ENCODE measurements at places on chromosomes 6 and 20.
A peak's percentile ranks its signal among the peaks of the same experiment; 100 is the strongest.

DNA sequence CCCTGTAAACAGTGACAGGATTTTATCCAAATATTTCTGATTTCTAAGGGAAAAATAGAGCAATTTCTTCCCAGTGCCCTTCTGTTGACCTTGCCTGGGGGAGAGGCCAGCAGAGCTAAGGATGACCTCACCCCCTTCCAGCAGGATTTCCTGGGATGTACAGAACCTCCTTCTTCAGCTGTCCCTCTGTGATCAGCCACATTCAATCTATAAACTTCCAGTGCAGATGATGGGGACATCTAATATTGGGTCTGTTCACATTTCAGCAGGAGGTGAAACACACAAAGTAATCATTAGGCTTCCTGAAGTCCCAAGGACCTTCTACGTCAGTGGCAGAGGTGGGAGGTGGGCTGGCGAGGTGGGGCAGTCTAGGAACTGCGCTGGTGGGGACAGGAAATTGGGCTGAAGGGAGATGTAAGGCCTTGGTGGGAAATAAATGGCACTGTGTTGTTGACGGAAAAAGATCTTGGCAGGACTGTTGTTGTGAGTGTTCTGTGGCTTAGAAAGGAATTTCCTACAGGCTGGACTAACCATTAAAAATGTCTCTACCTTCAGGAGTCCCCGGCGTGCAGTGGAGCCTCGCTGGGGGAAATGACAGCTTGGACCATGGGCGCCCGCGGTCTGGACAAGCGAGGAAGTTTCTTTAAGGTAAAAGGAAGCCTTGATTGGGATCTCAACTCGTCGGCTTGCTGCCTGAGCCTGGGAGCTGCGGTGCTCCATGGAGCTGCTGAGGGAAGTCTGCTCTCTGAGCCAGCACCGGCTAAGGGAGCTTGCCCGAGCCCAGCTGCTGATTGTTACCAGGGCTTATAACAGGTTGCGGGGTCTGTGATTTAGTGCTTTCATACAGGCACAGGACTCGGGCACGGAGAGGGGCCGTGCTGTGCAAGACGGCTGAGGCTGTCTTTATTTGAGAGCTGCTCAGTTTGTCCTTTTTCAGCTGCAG is 127.9 kb upstream of the NAA20 start:
- DNase-seq, result no peak

GRCh38 chr6:82371799-82372546 is 8.4 kb downstream of the TPBG start:
- no peak for DNase-seq

DNA sequence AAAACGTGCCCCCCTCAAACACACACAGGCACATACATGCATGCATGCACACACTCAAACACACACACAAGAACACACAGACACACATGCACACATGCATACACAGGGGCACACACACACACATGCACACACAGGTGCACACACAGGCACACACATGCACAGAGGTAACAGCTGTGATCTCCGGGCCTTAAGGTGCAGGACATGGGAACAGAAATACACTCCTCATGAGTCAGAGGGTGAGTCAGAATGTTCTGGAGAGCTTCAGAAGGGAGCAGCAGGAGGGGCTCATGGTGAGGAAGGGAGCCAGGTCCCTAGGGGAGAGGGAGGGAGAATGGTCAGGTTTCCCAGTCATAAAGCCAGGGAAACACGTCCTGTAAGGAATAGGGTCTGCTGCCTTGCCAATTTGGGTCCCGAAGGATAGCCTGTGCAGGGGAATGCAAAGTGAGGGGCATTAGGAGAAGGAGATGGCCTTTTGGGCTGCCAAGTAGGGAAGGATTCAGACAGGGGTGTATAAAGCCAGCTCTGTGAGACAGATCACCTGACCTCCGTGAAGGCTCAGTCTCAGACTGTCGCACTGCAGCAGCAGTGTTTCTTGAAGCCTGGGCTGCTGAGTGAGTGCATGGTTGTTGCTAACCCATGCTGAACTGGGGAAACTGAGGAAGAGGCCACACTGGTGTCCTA is 123.9 kb downstream of the MAFB start:
- DNase-seq, result no peak

DNA sequence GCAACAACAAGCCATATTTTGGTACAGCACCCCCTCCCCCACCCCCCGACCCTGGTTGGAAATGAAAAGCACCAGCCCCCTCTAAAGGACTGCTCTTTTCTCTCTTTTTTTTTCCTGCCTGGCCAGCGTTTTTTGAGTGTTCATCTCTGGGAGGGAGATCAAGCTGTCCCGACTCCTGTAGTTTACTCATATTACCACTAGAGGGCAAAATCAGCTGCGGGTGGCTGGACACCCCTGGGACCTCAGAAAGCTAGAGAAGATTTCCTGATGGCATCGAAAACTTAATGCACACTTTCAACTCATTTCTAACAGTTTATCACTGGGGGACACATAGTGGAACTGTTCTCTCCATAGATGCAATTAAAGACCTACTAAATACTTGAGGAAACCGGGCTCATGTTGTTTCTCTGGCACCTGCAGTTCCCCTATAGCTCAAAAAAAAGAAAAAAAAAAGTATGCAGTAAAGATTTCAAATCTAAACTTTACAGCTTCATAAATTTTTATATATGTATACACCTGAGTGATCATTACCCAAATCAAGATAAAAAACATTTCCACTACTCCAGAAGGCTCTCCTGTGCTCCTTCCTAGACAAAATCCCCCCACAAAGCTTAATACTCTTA is 24.4 kb downstream of the CNBD2 start:
- DNase-seq, result peak; percentile 81

DNA sequence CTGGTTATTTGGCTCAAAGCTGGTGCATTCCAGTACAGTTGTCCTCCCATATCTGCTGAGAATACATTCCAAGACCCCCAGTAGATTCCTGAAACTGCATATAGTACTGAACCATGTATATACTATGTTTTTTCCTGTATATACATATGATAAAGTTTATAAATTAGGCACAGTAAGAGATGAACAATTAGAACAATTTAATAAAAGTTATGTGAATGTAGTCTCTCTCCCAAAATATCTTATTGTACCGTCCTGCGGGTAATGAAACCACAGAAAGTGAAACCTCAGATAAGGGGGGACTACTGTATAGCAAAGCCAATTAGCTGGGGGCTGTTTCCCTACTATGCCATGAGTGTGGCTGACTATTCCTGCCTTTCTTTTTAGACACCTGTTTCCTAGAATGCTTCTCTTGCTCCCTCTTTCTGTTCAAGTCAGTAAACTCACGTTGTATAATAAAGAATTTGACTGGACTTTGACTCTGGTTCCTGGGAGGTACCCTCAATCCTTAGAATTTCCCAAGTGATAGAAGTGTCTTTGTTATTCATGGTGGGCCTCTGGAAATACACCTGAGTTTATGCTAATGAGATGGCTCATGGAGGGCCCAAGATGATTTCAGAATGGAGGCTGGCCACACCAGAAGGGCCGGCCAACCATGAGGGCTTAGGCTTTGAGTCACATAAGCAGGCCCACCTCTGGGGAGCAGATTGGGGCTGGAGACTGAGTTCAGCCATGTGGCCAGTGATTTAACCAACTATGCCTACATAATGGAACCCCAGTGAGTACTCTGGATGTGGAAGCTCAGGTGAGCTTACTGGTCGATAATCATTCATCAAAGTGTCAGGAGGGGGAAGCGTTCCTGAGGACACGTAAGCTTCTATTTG is 689 bp upstream of the BLOC1S5 start:
- DNase-seq, result no peak

GRCh38 chr20:11001764-11002540 is 328.2 kb upstream of the JAG1 start:
- no peak for DNase-seq

GRCh38 chr6:166221040-166221439 is 53.4 kb upstream of the TBXT start:
- DNase-seq, result no peak

- no peak for DNase-seq
Observed at GRCh38 chr6:10384610-10385523, 30.0 kb downstream of the TFAP2A start.

DNA sequence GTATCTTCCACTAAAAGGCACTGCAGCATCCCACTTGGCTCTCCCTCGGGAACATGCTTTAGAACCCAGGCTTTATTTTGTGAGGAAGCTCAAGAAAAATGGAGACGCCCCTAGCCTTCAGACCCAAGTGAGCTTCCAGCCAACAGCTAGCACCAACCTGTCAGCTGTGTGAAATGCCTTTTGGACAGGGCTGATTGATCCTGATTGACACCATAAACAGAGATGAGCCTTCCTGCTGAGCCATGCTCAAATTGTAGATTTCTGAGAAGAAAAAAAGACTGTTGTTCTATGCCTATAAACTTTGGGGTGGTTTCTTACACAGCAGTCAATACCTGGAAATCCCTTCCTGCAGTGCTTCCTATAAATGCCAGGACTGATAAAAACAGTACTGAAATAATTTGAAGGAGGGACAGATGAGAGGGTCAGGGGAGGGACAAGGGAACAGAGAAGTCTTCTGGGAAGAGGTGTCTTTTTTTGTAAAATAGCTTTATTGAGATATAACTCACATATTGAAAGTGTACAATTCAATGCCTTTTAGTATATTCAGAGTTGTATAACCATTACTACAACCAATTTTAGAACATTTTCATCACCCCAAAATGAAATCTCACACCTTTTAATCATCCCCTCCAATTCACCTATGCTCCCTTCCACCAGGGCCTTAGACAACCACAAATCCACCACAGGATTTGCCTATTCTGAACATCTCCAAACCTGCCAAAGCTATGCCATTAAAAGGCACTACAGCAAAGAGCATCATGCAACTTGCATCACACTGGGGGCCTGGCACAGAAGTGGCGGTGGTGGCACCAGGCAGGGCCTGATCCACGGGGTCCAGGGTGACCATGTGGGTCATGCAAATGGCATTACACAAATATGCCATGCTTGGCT is 2.7 kb upstream of the STK4 start:
- no peak for DNase-seq

DNA sequence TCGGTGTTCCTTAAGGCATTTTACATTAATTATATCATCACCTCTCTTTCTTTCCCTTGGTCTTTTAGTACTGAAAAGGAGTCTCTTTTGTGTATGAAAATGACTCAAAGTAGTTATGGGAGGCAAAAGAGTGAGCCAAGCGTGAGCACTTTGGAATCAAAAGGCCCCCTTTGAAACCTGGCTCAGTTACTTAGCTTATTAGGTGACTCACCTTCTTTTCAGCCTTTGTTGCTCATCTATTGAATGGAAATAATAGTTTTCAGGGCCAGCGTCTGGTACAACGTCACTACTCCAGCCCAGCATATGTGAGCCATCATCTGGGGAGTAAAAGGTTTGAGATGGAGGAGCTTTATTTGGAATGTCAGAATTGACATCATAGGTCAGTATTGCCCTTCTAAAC is 147.4 kb upstream of the SCGN start:
- no peak for DNase-seq

DNA sequence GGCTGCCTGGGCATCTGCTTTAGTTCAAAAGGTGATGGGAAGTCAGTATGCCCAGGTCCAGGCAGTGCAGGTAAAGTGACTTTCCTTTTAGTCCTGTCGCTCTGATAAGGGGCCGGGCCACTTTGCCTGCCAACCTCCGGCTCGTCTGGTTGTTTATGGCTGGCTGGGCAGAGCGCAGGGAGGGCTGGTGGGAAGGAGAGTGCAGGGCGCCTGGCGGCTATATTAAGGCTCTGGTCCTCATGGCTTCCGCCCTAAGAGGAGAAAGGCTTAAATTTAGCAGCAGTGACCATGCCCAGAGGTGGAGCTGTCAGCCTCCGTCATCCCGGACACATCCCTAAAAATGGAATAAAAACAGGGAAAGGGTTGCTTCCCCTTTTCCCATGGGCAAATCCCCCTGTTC is 14.6 kb downstream of the GATA5 start:
- no peak for DNase-seq

- no peak for DNase-seq
Observed at GRCh38 chr6:6697620-6698019, 109.1 kb downstream of the LY86 start.

DNA sequence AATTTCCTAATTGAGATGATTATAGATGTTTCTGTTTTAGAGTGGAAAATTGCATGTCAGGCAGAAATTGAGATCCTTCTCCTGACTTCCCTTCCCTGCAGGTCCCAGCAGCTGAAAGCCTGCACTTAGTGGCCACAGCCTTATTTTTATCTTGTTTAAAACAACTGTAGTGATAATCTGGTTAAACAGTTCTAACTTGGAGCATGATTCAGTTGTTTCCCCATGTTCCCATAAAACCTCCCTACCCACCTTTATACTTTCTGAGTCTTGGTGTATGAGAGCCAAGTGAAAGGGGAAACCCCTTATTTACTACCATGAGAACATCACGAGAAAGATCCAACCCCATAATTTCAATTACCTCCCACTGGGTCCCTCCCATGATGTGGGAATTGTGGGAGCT is 195.2 kb downstream of the SLC16A10 start:
- DNase-seq, result no peak

DNA sequence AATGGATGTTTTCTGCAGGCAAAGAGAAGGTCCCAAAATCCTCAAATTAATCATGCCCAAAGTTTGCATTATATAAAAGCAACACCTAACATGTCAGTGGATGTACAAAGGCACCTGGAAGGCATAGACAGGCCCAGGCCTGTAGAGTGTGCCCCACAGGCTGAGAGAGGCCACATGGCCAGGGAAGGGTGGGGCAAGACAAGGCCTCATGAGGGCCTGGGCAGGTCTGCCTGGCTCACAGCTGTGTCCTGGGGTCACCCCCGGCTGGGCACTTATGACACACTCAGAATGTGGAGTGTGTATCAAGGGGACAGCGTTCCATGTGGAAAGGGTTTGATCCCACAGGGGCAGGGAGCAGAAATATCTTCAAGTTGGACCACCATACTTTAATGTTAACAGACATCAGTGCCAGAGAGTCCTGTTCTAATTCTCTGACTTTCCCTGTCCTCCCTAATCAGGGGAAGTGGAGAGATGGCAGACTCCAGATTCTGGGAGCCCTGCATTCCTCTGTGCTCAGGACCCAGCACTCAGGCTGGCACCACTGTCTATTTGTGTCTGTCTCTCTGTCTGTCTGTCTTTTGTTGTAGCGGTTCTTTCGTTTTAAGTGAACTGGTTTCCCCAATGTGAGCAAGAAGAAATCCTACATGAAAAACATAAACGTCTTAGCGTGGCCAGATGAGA is 178.3 kb upstream of the FOXA2 start:
- no peak for DNase-seq

GRCh38 chr6:116518621-116519368 is 7.4 kb downstream of the CALHM5 start:
- DNase-seq, result no peak

DNA sequence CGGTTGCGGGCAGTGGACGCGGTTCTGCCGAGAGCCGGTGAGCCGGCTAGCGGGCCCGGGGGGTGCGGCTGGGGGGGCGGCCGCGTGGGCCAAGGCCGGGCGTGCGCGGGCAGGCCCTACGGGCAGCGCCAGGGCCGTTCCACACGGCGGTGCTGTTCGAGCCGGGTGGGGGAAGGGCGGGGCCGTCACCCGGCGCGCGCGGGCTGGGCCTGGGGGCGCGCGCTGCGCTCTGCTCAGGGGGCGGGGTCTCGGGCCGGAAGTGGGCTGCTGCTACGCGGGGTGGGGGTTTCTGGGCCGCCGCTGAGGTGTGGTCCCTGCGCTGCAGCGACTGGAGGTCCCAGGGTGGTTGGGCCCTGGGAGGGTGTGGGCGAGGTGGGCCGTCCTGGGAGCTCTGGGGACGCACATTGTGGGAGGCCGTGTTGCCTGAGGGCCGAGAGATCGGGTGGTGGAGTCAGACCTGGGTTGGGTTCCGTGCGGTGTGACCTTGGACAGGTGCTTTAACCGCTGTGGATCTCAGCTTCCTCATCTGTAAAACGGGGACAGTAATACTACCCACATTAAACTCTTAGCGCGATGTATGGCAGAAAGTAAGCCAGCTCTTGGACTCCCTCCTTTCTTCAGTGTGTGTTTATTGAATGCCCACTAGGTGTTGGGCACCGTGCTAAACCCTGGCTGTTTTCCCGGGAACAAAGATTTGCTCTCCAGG is 391 bp downstream of the MAPRE1 start:
- peak; percentile 87 for DNase-seq

Data from HEK293T (cell line).